ENCODE measurements at places on chromosomes 13 and 19.

DNA sequence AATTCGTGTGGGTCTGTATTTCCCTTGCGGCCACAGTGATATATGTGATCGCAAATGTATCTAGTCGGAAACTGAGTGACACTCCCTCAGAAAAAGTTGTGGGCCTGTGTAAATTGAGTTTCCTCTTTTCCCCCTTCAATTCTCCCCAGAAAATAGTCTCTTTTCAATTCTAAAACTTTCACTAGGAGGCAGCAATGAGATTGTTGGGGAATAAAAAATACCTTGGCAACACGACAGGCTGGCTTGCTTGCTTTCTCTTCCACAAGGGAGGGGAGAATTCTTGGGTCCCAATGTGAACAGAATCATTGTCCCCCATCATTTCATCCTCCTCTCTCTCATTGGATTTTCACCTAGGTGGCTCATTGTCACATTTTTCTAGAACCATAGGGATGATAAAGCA is 3.7 kb upstream of the SOX21 start:
- no peak for DNase-seq

DNA sequence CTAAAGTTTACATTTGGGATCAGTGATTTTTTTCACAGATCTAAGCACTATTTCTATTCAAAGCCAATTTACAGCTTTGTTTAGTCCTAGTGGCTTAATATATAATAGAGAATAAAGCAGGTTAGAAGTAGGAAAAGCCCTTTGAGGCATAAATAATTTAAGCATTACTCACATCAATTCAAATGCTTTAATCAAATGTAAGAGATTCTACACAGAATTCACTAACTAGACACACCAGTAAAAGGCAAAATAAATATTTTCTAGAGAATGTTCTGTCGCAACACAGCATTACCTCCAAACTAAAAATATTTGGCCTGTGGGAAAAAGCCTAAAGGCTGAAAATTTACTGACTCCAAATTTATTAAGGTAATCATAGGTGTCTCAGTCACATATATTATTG is 31.3 kb downstream of the KCTD12 start:
- DNase-seq = no peak

DNA sequence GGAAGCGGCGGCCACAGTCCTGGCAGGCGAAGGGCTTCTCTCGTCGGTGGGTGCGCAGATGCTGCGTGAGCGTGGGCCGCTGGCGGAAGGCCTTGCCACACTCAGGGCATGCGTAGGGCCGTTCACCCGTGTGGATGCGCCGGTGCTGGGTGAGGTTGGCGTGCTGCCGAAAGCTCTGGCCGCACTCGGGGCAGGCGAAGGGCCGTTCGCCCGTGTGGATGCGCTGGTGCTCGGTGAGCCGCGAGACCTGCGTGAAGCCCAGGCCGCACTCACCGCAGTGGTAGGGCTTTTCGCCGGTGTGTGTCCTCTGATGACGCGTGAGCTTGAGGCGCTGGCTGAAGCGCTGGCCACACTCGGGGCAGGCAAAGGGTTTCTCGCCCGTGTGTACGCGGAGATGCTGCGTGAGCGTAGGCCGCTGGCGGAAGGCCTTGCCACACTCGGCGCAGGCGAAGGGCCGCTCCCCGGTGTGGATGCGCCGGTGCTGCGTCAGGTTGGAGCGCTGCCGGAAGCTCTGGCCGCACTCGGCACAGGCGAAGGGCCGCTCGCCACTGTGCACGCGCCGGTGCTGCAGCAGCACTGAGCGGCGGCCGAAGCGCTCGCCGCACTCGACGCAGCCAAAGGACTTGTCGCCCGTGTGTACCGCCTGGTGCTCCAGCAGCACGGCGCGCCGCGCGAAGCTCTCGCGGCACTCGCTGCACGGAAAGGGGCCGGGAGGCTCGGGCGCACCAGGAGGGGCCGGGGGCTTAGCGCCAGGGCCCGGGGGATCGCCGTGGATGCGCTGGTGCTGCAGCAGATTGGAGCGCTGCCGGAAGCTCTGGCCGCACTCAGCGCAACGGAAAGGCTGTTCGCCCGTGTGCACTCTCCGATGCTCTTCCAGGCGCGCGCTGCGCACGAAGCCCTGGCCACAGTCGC is 4.0 kb upstream of the UBE2M start:
- DNase-seq = peak; percentile 37

DNA sequence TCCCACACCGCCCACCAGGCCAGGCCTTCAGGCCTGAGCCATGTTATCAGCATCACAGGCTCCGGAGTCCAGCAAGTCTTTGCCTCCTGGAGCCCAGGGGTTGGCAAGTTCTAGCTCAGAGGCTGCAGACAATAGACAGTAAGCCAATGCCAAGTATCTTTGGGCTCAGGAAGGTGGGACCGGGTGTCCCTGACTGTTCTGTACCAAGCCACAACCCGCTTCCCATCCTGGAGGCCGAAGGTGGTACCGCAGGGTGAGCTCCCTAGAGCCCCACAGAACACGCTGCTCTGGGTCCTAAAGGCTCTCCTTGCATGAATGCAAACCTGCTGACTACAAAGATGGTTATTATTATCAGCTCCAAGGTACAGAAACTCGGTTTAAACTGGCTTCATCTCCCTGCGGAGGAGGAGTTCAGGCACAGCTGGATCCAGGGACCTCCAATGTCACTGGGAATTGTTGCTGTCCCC is 5.5 kb upstream of the FSTL3 start:
- DNase-seq = no peak

- no peak for DNase-seq
These were observed 52.8 kb downstream of the SERP2 start for GRCh38 chr13:44426461-44426860.

DNA sequence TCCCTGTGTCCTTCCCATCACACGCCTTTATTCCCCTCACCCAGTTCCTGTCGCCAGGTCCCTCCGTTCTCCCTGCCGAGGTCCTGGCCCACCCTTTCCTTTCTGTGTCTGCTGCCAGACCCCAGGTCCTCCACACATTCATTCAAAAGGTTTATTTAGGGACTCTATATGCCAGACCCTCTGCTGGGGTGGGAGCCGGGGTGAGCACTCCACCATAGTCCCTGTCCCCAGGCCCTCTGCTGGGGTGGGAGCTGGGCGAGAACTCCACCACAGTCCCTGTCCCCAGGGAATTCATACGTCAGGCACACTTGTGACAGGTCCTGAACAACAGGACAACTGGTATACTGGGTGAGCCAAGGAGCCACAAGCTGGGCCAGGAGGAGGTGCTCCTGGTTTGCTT is 34.4 kb upstream of the TUBGCP3 start:
- DNase-seq = no peak

DNA sequence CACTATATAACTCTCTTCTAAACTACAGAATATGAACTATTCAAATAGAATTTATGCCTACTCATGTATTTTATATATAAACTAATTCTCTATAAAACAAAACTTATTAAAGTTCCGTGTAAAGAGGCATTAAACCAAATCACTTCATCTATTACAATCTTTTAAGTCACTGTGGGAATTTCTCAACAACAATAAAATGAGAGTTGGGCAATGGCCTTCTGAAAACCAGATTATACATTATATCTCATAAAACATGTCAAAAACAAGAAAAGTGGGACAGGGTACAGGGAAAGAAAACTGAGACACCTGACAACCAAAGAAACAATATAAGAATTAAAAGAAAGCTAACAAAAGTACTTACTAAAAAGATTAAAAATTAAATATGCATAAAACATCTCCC is 145.2 kb downstream of the DIAPH3 start:
- no peak for DNase-seq

All from CD4-positive, alpha-beta memory T cell (primary cell).